ENCODE measurements at places on chromosomes 7 and 10.

DNA sequence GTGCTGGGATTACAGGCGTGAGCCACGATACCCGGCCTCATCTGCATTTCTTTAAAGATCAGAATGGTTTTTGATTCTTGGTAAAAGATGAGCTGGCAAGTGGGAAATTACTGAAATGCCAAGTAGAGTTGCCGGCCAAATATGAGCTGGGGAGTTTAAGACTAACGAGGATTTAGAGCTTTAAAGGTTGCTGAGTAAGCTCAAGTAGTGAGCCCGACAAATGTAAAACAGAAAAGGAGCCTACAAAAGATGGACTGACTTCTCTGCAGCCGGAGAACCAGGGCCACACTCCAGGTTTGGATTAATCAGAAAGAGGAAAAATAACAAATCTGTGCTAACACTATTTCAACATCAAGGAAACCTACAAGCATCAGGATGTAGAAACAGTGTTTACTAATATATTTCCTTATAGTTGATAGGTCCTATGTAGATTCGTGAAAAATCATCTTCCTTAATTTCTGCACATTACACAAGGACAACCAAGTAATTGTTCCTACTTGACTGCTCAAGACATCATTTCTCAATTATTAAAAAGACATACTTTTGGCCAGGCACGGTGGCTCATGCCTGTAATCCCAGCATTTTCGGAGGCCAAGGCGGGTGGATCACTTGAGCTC lies 49.6 kb downstream of the MPP7 start:
- no peak for DNase-seq

GRCh38 chr7:37698276-37698675 lies 14.7 kb downstream of the GPR141 start:
- DNase-seq, result no peak

DNA sequence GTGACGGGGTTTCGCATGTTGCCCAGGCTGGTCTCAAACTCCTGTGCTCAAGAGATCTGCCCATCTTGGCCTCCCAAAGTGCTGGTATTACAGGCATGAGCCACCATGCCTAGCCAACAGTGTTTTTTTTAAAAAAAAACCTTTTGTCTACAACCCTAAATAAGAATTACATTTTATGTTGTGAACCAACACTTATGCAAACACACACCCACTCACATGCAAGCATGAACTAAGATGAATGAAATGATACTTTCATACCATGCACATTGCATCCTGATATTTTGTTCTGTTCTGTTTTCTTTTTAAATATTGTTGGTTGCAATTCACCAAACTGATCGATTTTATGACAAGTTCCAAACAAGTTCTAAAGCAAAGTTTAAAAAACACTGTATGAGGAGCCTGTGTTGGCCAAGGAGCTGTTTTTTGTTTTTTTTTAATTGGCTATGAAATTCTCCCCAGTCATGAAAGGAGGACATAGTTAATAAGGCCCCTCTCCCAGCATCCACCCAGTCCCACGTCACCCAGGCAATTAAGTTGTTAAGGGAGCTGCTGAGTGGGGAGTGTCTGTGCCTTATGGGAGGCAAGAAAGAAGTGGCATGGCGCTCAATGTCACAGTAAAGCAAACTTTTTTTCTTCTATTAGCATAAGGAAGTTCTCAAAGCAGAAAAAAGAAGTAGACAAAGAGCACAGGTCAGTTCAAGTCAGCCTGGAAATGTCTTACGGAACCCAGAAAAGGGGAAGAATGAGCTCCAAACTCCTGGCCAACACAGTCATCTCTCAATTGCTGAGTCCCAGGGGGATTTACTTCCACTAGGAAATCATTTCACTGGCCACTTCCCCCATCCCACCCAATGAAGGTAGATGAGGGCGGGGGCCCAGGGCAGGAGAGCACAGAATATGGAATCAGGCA lies 50.1 kb downstream of the NOD1 start:
- DNase-seq, result no peak

DNA sequence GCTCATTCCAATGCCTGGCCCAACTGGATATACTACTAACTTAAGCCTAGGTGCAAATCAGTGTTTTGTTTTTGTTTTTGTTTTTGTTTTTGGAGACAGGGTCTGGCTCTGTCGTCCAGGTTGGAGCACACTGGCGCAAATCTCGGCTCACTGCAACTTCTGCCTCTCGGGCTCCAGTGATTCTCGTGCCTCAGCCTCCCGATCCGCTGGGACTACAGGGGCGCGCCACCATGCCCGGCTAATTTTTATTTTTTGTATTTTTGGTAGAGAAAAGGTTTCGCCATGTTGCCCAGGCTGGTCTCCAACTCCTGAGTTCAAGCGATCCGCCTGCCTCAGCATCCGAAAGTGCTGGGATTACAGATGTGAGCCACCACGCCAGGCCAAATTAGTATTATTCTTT lies 1.6 kb downstream of the PPP3CB start:
- no peak for DNase-seq
